Brain (organoid and tissue), 16 donors: ENCODE measurements at places on chromosomes 13 and 19. TPM values are rescaled to one million over a fixed set of nuclear protein-coding genes. Genes with fewer than 3 reads are reported as not detected.

DNA sequence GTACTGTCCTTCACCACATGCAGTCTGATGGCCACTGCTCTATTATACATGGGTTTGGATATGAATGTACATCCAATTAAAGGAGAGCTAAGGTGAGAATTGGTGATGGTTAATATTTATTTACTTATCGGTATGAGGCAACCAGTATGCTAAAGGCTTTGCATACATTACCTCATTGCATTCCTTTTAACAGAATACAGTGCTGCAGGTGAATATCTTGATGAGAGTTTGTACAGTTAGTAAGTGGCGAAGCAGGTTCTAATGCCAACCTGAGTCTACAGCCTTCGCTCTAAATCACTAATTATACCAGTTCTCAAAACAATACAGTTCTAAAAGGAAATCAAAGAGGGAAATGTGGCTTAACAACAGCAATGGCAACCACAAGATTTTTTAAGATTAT, 284.1 kb downstream of the ITGBL1 start:
- no peak for DNase-seq

DNA sequence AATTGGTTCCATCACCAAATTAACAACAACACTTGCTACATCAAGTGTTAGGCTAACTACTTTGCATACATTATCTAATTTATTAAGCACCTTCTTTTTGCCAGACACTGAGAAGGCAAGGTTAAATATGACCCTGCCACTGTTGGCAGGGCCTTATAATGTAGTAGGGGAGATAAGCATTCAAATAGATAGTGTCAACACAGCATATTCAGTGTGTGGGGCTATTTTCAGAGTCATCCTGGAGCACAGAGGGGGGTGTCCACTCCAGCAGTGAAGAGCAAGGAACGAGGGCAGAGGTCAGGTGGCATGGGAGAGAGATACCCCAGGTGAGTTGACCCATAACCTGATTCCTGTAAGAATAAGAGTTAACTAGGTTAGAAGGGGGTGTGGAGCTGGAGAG, 121.6 kb downstream of the COG6 start:
- DNase-seq = no peak

Gene SPIB
- polyA plus RNA-seq = not detected

DNA sequence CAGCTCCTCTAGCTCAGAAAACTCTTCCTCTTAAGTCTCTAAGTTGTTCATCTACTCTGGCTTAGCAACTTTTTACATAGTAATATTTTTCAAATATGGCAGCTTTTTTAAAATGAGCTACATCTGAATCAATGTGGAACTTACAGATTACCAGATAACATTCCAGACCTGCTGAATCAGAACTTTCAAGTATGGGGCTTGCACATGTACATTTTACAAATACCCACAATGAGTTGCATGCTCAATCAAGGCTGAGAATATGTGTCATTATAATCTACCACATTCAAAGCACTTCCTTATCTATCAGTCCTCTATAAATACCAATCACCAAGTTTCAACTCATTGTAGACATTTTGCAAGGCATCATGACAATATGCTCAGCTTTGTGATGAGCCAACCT, 383.1 kb downstream of the FGF14 start:
- DNase-seq = no peak

Gene AMH
- polyA plus RNA-seq = 23.2 TPM

DNA sequence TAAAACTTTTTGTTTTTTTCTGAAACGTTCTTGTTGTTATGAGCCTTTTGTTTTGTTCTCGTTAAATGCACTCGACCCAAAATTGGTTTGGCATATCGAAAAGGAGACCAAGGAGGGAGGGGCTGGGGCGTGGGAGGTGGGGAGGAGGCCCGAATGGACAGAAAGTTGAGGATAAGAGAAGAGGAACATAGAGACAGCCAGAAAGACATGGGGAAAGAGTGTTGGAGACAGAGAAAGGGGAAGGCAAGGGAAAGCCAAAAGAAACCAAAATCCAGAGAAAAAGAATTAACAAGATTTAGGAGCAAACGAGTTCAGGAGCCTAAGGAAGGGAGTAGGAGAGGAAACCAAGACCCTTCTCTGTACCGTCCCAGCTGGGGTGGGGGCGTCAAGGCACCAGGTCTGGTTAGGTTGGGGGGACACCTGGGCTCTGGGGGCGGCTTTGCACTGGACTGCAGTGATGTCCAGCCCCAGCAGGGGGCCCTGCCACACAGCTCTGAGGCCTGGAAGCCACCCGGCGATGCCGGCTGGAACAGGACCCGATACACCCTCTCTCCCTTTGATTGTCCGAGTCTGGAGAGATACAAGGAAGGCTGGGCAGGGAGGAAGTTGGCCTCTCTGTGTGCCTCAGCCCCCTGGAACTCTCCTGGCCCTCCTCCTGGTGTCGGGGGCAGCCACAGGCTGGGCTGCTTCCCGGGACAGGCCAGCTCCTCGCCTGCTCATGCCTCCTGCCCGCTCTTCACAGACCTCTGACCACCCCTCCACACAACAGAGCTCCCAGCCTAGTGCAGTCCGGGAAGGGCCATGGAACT, 11.6 kb upstream of the ASF1B start:
- DNase-seq = peak; percentile 65

- no peak for DNase-seq
Observed at GRCh38 chr13:28488376-28489005, 6.4 kb downstream of the FLT1 start.

Gene CYP2F1
- polyA plus RNA-seq = not detected

Gene SSC5D
- 2.6 TPM for polyA plus RNA-seq

- DNase-seq = no peak
Observed at GRCh38 chr13:26961890-26962615, 201.5 kb upstream of the GPR12 start.

GRCh38 chr13:27130223-27130978, 41.2 kb downstream of the USP12 start:
- no peak for DNase-seq

- DNase-seq = no peak
Observed at GRCh38 chr13:99285432-99286182, 21.6 kb downstream of the GPR183 start.

Gene OR4F17
- not detected for polyA plus RNA-seq

- peak; percentile 89 for DNase-seq
Observed at GRCh38 chr19:2462635-2463421, 6.1 kb upstream of the LMNB2 start.

GRCh38 chr13:22263185-22263584, 592.3 kb downstream of the FGF9 start:
- no peak for DNase-seq

DNA sequence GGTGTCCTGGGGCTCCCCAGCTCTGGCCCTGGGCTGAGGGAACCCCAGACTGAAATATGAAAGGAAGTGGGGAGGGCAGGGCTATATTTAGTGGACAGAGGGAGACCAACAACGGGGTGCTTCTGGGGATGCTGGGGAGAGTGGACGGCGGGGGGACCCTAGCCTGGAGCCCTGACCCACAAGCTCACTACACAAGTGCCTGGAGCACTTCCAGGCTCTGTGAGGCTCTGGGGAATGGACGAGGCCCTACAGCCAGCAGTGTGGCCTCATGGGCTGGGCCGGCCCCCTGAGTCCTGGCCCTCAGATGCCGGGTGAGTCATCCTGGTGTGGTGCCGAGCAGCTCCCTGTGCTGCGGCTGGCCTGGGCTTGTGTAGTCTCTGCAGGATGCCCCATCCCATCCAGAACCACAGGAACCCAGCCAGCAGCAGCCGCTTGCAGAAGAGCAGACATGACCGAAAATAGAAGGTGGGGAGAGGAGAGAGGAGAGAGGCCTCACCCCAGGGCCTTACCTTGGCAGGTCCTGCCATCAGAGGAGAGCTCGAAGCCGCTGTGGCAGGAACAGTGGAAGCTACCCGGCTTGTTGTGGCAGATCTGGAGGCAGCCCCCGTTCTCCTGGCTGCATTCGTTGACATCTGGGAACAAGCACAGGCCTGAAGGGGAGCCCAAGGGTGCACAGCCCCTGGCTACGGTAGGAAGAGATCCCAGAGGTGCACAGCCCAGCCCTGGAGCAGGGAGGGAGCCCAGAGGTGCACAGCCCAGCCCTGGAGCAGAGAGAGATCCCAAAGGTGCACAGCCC, 26.1 kb downstream of the GAS6 start:
- DNase-seq = no peak

GRCh38 chr13:69109891-69110525, 997.6 kb upstream of the ATXN8OS start:
- DNase-seq = no peak

DNA sequence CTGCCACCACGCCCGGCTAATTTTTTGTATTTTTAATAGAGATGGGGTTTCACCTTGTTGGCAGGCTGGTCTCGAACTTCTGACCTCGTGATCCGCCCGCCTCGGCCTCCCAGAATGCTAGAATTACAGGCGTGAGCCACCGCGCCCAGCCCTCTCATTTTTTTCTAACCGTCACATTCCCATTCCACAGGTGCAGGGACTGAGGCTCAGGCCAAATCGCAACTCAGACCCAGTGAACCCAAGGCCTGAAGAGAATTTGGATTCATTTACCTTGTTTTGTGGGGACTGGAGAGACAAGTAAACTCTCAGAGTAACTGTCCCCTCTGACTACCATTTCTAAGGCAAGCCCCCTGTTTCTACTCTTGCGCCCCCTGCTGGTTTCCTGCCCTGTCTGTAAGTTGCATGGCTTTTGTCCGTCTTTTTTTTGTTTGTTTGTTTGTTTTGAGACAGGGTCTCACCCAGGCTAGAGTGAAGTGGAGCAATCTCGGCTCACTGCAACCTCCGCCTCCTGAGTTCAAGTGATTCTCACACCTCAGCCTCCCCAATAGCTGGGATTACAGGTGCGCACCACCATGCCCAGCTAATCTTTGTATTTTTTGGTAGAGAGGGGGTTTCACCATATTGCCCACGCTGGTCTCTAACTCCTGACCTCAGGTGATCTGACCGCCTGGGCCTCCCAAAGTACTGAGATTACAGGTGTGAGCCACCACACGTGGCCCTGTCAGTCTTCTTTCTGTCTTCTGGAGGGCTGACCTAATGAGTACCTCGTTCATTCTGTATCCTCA, 2.3 kb upstream of the STRN4 start:
- DNase-seq = peak; percentile 32

Gene PPM1N
- polyA plus RNA-seq = 1.8 TPM

Gene LRRC63
- not detected for polyA plus RNA-seq

DNA sequence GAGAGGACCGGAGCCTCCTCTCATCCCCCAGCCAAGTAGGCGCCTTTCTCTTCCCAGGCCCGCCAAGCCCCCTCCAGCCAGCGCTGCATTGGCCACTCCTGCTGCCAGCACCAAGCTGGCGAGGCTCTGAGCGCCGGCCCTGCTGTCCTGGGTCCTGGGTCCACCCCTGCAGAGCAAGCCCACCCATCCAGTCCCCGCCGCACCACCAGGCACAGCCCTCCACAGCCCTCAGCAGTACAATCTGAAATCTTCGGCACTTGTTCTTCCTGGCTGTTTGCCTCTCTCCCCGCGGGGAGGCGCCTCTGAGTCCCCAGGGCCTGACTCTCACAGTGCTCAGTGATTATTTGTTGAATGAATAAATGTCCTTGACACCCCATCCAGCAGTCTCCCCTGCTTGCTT, 236.4 kb upstream of the SGCG start:
- no peak for DNase-seq

GRCh38 chr19:19384486-19384885, 21.0 kb upstream of the GATAD2A start:
- no peak for DNase-seq

Gene ZNF20
- 0.68 TPM for polyA plus RNA-seq

DNA sequence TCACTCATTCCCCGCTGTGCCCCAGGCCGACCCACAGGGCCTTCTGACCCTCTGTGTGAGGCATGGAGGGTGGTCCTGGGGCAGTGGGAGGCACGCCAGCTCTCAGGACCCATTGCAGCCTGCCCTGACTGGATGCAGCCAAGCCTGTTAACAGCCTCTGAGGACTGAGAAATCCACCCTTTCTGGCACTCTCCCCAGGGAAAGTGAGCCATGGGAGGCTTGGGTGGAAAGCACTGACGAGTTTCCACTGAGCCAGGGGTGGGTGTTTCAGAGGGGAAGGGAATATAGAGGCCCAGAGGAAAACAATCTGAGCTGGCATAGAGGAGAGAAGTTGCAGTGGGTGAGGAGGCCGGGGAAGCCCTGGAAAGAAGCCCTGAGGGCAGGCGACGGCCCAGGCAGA, 30.6 kb upstream of the SLC7A10 start:
- DNase-seq = no peak

GRCh38 chr19:4266253-4267000, 12.6 kb upstream of the SHD start:
- DNase-seq = no peak

DNA sequence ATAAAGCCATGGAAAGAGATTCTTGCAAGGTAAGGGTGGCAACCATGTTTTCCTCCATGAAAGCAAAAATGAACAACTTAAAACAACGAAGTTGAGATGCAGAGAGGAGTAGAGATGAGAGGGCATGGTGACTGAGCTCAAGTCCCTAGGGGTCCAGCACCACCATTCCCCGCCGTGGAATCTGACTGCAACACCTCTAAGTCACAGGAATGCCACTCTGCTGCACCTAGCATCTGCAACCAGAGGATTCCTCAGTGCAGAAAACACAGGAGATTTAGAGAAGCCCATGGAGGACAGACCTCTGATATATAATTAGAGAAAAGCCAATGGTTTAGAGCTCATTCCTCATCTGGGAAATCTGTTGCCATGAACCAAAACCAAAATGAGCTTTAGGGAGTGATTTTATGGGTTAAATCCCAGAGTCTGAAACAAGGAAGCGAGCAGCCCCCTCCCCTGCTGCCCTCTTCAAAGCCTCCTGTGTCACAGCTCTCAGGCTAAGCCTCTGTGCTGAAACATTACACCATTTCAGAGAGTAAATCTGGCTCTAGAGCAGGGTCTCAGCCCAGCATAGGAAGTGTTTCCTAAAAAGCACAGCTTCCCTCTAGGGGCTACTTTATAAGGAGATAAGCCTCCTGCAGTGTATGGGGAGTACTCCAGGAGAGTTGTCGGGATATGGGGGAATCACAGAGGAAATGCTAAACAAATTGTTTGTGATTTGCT, 1043.6 kb downstream of the UQCRFS1 start:
- DNase-seq = no peak

Gene KIR2DL3
- not detected for polyA plus RNA-seq

DNA sequence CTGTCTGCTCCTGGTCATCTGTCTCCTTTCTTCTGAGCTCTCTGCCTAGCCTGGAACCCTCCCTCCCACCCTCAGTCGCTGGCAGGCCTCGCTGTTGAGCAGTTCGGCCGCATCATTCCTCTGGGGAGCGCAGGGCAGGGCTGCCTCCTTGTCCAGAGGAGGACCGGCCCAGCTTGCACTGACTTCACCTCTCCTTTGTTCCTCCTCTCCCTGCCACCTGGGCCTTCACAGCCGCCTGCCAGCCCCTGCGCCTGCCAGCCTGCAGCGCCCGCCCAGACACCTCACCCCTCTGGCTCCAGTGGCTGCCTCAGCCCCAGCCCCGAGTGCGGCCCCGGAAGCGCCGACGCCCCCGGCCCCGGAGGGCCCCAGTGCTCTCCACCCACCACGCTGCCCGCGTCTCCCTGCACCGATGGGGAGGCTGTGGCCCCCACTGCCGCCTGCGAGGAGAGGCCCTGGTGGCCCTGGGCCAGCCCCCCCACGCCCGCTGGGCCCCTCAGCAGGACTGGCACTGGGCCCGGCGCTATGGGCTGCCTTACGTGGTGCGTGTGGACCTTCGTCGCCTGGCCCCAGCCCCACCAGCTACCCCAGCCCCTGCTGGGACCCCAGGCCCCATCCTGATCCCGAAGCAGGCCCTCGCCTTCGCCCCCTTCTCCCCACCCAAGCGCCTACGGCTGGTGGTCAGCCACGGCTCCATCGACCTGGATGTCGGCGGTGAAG, 7.2 kb downstream of the KMT5C start:
- DNase-seq = no peak

- DNase-seq = no peak
Observed at GRCh38 chr19:15379999-15380647, 536 bp upstream of the AKAP8 start.

Gene ERICH6B
- not detected for polyA plus RNA-seq
